Activated CD4-positive, alpha-beta T cell treated with anti-CD3 and anti-CD28 coated beads, Interleukin-2, amount 50 U/mL, for 1 hour (primary cell): ENCODE measurements at places on chromosomes 11 and 22.

GRCh38 chr11:86179646-86180064 is 64.9 kb upstream of the EED start:
- no peak for DNase-seq

GRCh38 chr22:42630901-42631602 is 9.3 kb downstream of the ATP5MGL start:
- DNase-seq, result no peak

- DNase-seq, result no peak
These were observed 77.4 kb upstream of the CRYBB3 start for GRCh38 chr22:25122136-25122764.

DNA sequence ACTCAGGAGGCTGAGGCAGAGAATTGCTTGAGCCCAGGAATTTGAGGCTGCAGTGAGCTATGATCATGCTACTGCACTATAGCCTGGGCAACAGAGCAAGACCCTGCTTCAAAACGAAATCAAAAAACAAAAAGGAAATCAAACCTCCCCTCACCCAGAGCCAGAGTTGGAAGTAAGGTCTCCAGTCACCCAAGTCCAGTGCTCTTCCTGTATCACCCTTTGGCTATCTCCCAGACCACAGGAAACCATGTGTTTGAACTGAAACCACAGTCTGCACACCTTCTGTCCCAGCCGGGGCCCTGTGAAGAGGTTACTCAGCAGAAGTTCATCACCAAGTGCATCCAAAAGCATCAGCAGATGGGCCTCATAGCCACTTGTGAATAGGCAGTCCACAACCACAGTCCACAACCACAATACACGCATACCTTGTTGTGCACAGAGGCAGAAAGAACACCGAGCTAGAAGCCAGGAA is 4.6 kb downstream of the MYH9 start:
- peak; percentile 46 for DNase-seq

DNA sequence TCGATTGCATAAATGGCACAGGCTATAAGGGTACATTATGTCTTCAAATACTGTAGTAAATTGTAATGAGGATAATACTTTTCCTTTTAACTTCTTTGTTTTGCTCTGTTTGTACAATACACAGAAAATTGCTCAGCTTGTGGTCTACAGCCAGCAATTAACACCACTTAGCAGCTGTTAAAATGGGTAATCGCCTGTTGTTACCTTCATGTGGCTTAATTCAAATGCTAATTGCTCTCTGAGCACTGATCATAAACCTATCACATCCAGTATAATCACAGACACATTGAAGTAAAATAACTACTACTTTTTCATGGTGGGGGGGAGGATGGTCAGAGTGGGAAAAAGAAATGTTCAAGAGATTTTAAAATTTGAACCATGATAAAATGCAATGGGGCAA is 1164.1 kb upstream of the CNTN5 start:
- no peak for DNase-seq

DNA sequence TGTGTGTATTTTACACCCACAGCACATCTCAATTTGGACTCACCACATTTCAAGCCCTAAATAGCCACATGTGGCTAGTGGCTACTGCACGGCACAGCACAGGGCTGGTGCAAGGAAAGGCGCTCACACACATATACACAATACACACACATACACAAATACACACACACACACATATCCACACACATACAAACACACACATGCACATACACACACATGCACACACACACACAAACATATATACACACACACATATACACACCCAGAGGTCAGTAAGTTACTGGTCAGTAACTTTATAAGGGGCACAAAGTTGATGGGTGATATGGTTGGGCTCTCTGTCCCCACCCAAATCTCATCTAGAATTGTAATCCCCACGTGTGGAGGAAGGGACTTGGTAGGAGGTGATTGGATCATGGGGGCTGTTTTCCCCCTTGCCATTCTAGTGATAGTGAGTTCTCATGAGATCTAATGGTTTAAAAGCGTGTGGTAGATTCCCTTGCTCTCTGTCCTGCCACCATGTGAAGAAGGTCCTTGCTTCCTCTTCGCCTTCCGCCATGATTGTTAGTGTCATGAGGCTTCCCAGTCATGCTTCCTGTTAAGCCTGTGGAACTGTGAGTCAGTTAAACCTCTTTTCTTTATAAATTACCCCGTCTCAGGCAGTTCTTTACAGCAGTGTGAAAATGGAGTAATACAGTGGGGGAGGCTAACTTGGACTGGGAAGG is 37.6 kb upstream of the DKK3 start:
- DNase-seq, result no peak

- no peak for DNase-seq
These were observed 9.5 kb downstream of the KCTD17 start for GRCh38 chr22:37060801-37061610.

- no peak for DNase-seq
These were observed 695.9 kb downstream of the TBC1D22A start for GRCh38 chr22:47458348-47458747.

- DNase-seq, result peak; percentile 22
These were observed 36.0 kb downstream of the PRCP start for GRCh38 chr11:82864268-82864667.

GRCh38 chr11:75925785-75926164 is 110.8 kb downstream of the UVRAG start:
- DNase-seq, result no peak

- DNase-seq, result no peak
These were observed 18.8 kb upstream of the SUN2 start for GRCh38 chr22:38774496-38775166.

DNA sequence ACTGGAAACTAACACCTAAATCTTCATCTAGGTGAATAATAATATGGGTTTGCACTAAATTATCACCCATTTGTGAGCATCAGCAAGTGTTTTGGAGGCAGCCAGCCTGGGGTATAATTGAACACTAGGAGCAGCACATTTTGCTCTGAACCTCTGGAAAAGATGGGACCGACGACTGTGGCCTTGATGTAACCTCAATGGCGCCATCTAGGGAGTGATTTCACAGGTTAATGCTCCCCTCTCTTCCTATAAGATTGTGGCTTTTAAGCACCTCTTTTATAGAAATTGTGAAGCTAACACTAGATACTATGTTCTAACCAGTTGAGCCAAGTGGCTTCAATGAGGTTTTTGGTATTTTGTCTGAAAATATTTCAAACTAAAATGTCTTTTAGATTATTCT is 203.7 kb downstream of the NELL1 start:
- DNase-seq, result no peak

DNA sequence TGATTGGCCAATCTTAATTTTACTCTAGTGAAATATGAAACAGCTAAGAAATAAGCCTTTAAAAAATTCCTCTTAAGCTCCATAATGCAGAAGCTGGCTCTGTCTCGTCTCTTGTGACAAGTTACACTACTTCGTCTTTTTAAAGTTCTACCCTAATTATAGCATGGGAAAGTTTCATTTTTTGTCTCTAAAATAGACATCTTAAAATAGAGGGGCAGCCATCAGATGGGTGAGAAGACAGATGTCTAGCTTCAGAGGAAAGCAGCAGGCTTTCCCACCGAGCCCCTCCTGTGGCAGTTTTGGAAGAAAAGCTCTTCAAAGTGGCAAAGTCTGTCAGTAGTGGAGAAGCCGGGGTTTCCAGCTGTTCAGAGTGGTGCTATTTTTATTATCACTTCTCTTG is 39.5 kb downstream of the XRRA1 start:
- no peak for DNase-seq

DNA sequence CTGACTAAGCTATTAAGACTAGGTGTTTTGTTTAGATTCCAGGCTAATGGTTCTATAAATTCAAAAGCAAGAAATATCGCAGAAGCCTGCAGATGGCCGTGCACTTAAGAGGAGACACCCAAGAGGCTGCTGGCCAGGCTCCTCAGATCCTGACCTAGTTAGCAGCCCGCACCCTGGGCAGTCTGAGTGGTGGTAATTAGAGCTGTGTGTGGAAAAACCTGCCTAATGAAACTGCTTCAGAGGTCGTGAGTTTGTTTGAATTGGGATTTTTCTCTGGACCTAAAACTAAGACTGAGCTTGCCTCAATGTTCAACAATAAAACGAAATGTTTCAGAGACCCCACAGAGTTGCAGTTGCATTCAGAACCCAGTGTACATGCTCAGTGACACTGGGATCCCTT is 627.7 kb downstream of the OPCML start:
- DNase-seq, result no peak

DNA sequence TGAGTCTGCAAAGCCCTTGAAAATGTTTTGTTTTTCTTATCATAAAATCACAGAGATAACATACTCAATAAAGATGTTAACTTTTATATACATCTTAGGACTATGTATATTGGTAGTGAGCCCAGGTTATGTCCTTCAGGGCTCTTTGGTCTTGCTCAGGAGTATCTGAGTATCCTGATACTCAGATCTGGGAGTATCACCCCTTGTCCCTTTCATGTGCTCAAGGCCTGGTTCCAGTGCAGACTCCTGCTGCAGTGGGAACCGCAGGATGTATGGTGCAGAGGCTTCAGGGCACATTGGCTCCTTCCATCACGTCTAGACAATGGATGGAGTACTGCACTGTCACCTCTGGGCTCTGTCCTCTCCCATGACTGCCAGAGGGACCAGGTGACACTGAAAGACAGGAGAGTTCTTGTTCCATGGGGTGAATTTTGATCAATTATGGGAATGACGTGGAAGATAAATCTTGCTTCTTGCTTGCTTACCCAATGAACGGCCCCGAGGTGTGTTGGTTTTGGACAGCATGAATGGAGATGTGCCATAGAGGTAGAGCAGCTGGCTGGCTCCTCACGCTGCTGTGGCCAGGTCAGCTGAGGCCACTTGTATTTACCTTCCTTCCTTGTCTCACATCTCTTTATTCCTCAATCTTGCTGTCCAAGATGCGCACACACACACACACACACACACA is 215.5 kb downstream of the ARHGAP42 start:
- no peak for DNase-seq

DNA sequence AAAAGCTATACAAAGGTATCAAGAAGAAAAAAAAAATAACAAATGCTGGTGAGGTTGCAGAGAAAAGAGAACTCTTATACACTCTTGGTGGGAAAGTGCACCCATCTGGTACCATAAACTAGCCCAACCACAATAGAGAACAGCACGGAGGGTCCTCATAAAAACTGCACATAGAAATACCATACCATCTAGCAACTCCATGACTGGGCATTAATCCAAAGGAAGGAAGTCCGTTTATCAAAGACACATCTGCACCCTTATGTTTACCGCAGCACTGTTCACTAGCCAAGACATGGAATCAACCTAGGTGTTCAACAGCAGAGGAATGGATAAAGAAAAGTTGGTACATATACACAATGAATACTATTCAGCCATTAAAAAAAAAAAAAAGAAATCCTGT is 10.8 kb upstream of the CLDN5 start:
- DNase-seq, result no peak

GRCh38 chr11:21930408-21930807 is 262.5 kb upstream of the ANO5 start:
- no peak for DNase-seq

GRCh38 chr11:94832604-94833235 is 64.6 kb downstream of the AMOTL1 start:
- no peak for DNase-seq

DNA sequence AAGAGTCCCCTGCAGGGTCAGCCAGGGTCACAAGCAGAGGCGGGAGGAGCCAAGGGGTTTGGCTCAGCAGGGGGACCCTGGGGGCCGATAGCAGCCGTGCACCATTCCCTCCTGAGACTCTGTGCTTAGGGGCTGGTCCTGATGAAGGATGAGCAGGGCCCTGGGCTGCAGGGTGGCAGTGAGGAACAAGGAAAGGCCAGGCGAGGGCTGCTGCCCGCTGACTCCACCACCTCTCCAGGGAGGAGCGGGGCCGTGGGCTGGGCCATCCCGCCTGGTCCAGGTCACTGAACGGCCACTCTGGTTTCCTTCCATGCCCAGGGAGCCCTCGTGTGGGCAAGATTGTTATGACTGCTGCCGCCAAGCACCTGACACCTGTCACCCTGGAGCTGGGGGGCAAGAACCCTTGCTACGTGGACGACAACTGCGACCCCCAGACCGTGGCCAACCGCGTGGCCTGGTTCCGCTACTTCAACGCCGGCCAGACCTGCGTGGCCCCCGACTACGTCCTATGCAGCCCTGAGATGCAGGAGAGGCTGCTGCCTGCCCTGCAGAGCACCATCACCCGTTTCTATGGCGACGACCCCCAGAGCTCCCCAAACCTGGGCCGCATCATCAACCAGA is 9.2 kb upstream of the NDUFS8 start:
- no peak for DNase-seq

DNA sequence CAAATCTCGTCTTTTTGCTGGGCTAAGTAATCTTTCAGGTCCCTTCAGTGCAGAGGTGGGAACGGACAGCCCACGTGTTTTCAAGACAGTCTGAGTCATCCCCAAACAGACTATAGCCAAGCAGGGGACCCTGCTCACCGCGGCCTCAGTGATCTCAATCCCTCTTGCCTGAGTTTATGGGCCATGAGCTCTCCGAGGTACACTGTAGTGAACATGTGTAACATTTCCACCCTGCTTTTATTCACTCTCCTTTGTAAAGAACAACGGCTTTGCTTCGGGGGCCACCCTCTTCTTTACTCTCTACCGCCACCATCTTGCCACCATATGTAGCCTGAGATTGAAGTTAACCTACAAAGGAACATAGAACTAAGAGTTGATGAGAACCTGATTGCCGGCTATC is 11.5 kb upstream of the KCTD14 start:
- no peak for DNase-seq

GRCh38 chr11:114683007-114683406 is 4.7 kb downstream of the NXPE2 start:
- no peak for DNase-seq

DNA sequence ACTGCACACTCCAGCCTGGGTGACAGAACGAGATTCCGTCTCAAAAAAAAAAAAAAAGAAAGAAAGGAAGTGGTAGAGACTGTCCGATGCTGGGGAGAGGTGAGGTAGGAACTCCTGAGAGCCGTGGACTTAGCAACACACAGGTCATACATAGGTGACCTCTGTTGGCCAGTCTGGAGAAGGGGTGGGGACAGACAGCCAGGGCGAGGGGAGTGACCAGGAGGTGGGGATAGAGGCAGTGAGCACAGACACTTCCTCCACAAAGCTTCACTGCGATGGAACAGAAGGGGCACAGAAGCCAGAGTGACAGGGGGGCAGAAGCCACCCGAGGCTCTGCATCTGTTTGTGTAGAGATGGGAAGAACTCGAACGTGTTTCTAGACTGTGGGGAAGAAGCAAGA is 47.1 kb downstream of the MYH9 start:
- no peak for DNase-seq

GRCh38 chr11:133212201-133212600 is 320.1 kb downstream of the OPCML start:
- no peak for DNase-seq

DNA sequence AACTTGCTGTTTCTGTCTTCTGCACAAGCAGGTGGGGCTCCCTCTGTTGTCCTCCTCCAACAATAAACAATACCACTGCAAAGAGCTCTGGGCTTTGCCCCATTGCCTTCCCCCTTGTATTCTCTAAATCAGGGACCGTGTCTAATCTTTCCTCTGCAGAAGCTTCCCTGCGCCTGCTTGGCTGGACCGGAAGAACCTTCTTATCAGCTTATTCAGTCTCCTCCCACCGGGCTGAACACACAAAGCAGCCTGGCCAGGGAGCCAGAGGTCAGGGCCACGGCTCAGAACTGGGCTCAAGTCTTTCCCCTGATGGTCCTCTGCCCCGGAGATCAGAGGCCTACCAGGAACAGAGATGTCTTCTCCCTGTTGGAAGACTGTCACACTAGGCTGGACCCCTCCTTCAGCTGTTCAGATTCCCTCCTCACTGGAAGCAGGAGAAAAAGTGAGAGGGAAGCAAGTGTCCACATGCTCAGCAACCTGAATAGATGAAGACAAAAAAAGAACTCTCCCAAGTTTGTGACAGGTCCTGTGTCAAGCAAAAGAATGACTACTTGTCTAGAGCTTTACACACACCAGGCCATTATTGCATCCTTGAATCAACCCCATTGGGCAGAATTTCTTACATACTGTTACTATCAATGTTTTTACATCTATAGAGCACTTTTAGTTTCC is 63.7 kb downstream of the RAB30 start:
- DNase-seq, result no peak
